CD4-positive, alpha-beta T cell treated with Interleukin-4 for 4 hours (primary cell): ENCODE measurements at places on chromosomes 5 and 9.

GRCh38 chr5:52886206-52886605, 98.5 kb downstream of the ITGA1 start:
- DNase-seq: no peak

DNA sequence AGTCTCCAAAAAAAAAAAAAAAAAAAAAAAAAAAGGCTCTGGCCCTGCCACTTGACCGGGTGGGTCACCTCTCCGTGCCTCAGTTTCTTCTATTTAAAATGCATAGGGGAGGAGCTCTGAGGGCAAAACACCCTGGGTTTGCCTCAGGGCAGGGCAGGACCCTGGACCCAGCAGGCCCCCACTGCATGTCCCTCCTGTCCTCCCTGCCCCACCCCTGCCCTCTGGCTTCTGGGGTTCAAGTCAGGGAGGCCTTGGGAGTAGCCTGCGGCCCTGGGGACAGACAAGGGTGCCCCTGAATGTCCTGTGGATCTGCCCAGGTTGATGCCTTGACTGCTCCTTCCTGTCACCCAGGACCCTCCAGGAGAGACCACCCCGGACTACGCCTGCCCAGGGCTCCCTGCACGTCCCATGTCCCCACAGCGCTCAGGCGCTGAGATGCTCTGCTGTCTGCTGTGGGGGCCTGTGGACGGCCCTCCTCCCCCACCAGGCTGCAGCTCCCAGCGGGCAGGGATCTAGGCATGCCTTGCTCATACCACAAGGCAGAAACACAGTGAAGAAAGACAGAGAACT, 35.4 kb downstream of the ADAMTS2 start:
- DNase-seq: no peak

DNA sequence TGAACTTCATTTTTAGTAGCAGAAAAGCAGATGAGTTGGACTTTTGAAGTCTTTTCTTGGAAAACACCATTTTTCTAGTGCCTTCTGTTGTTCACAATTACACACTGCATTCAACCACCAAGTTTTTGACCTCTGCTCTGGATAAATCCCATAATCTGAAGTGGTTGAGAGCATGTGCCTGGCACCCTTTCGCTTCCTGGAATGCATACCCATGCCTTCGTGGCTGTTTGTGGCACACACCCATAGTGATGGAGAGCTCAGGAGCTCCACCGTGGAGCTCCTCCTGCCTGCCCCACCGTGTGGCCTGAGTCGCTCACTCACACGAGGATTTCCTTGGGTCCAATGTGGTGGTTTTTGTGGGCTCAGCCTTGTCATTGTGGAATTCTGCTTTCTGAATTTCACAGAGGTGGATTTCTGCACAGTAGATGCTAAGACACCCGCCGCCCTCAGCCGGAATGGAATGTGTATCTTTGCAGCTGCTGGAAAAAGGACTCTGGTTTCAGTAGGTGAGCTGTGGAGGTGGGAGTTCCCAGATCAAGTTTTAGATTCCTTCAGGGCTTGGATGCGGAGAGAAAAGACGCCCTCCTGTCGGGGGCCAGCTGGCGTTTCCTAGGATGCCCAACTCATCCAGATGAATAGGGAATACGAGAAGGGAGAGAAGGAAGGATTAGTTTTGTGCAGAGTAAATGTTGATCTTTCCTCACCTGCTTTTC, 500.4 kb downstream of the IRX1 start:
- no peak for DNase-seq

GRCh38 chr5:78776637-78777036, 128.1 kb upstream of the LHFPL2 start:
- no peak for DNase-seq

DNA sequence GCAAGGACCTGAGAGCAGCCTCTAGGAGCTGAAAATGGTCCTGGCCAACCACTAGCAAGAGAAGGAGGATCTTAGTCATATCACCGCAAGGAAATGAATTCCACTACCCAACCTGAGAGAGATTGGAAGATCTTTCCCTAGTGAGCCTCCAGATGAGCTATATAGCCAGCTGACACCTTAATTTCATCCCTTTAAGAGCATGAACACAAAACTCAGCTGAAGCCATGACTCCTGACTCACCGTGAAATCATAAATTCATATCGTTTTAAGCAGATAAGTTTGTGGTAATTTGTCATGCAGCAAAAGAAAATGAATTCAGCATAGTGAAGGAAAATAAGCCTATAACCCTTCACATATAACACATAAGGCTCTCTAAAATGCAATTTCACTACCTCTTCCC, 23.5 kb downstream of the MAPKAP1 start:
- no peak for DNase-seq

GRCh38 chr9:87406543-87407166, 91.0 kb upstream of the DAPK1 start:
- no peak for DNase-seq
